ENCODE measurements at places on chromosomes 4 and X.
A peak's percentile ranks its signal among the peaks of the same experiment; 100 is the strongest.

GRCh38 chr4:19944806-19945205, 306.9 kb upstream of the SLIT2 start:
- DNase-seq = no peak

- DNase-seq = no peak
Observed at GRCh38 chr4:47120783-47121182, 89.4 kb downstream of the GABRB1 start.

DNA sequence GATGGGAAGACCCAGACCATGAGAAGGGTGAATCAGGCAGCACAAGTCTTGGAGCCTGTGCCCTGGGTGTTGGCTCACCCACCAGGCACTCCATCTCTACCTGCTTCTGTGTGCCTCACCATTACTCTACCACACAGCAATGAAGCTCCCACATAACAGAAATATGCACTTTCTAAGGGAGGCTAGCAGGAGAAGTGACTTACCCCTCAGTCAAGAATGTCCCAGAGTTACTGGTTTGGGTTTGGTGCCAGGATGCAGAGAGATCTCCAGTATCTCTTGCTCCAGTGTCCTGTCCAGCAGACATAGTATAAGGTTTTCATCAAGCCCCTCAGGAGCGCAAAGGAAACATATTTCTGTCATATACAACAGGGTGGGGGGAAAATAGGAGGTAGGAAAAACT, 11.3 kb upstream of the RAB40A start:
- DNase-seq = peak; percentile 76

- peak; percentile 44 for DNase-seq
Observed at GRCh38 chr4:112910109-112910736, 139.2 kb upstream of the ANK2 start.
